H4 (cell line): ENCODE measurements at places on chromosomes 11 and 22.

DNA sequence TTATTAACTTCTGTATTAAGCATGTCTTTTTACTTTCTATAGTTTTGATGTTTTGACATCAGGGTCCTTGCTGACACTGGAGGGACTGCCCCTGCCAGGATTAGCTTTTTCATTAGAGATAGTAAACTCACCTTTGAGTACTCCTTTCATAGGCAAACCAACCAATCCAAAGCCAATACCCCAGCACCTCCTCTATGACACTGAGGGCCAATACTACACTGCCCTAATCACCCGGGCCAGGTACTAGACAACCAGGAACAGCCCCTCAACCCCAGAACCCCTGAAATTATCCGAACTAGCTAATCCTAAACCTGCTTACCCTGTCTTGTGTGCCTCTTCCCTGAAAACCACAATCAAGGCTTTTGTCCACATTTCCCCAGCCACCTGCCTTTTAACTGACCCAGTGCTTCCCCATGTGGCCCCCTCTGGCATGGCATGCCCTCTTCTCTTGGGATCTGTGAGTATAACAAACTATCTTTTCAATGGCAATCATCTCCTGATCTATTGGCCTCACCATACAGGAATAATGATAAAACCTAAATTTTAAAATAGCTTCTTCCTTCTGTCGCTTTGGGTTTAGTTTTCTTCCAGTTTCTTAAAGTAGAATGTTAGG lies 31.2 kb downstream of the RAB6A start:
- no peak for DNase-seq

DNA sequence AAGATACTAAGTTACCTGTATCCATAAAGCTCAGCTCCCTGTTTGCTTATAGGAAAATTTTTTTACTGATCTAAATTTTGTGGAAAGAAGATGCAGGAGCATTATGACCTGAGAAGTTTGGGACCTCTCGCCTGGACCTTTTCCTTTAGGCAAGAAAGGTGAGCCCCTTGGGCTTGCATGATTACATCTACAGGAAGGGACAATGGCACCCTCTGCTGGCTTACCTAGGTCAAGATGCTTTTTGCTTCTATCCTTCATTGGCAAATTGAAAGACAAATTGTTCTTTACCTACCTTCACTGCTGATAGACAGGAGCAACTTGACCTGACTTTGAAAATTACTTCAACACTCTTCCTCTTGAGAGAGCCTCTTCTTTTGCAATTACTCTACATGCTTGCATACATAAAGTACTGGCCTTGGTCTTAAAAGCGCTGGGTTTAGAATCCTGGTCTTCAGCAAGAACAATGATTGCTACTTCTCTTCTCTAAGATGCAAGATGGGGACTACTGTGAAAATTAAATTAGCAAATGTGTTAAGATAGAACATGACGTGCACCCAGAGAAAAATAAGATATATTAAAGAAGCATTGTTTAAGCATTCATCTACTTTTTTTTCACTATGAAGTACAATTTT lies 147.2 kb downstream of the TRPC6 start:
- DNase-seq: peak; percentile 42

GRCh38 chr11:67695606-67696005 lies 21.2 kb upstream of the ALDH3B2 start:
- DNase-seq: no peak

GRCh38 chr11:74090701-74091100 lies 80.1 kb downstream of the C2CD3 start:
- no peak for DNase-seq

DNA sequence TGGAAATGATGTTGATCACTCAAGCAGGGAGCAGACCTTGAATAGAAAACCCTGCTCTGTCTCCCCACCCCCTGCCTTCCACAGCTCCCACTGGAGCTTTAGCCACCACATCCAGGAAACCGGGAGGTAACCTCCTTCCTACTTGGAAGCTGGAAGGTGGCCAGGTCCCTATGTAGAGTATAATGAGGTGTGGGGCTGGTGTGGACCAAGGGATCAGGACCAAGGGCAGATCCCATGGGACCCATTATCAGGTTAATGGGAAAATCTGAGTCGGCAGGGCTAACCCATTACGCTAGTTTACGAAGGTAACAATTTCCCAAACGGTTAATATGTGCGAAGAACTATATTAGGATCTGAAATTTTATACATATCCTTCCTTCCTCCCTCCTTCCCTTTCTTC lies 321.9 kb downstream of the MIAT start:
- no peak for DNase-seq

DNA sequence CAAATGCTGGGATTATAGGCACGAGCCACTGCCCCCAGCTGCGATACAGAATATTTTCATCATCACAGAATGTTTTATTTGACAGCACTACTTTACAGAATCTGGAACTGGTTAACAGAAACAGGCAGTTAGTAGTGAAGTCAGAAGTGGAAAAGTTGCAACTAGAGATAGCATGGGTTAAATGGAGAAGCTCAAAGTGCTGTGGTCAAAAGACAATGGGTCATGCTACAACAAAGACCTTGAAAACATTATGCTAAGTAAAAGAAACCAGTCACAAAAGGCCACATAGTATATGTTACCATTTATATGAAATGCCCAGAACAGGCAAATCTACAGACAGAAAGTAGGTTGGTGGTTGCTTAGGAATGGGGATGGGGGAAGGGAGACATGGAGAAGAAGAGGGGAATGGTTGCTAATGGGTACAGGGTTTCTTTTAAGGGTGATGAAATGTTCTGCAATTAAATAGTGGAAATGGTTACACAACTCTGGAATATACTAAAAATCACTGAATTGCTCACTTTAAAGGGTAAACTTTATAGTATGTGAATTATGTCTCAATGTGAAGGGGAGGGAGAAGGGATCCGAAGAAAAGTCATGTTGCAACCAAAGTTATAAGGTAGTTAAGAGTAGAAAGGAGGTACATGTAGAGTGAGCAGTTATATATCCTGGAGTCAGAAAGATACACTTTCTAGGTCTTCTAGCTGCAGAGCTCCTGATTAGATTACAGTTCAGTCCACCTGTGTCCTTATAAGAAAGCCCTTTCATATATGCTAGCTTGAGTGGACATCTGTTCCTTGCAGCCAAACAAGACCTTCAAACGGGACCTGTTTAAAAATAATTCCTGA lies 46.3 kb upstream of the RAPSN start:
- no peak for DNase-seq

GRCh38 chr11:8002676-8003075 lies 15.5 kb downstream of the EIF3F start:
- no peak for DNase-seq

DNA sequence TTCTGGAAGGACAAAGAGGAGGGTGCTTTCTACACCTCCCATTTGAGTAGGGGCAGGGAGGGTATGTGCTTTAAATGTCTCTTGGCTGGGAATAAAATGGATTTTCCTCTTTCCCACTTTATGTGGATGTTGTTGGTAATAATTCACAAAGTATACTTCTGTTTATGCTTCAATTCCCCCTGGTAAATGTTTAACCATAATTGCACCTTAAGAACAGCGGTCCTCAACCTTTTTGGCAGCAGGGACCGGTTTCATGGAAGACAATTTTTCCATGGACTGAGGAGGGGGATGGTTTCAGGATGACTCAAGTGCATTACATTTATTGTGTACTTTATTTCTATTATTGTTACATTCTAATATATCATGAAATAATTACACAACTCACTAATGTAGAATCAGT lies 4.0 kb upstream of the TP53AIP1 start:
- DNase-seq: no peak

DNA sequence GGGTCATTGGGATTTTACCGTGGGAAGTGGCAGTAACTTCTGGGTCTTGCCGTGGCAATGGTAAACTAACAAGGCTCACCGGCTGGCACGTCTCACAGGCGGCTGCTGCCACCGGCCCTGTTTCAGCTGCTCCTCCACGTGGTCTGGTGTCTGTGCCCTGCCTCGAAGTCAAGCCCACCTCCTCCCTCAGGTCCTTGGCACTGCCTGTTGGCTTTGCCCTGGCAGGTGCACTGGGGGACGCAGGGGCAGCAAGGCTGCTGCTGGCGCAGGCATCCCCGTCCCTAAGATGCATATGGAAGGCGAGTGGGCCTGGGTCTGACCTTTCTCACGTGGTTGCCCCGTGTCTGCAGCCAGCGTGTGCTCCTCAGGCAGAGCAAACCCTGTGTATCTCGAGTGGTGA lies 783.6 kb downstream of the BRD1 start:
- no peak for DNase-seq

- DNase-seq: no peak
These were observed 96.1 kb downstream of the GRAMD1B start for GRCh38 chr11:123526027-123526805.

DNA sequence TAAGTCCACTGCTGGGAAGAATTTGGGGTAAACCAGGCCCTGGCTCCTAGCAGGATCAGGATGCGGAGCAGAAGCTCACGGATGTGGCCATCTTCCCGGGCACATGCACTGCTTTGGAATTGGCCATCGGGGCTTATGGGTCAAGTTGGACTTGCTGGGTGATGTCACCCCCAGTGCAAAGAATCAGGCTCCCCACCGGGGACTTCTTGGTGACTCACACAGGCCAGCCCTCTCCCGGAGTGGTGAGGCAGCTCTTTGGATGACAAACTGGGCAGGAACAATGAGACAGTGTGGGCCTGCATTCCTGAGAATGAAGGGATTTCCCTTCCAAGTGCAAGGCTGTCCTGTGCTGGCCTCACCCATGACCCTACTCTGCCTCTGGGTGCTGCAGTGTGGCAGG lies 128.8 kb upstream of the ANO1 start:
- peak; percentile 71 for DNase-seq

GRCh38 chr11:15159085-15159484 lies 44.4 kb downstream of the INSC start:
- peak; percentile 28 for DNase-seq

DNA sequence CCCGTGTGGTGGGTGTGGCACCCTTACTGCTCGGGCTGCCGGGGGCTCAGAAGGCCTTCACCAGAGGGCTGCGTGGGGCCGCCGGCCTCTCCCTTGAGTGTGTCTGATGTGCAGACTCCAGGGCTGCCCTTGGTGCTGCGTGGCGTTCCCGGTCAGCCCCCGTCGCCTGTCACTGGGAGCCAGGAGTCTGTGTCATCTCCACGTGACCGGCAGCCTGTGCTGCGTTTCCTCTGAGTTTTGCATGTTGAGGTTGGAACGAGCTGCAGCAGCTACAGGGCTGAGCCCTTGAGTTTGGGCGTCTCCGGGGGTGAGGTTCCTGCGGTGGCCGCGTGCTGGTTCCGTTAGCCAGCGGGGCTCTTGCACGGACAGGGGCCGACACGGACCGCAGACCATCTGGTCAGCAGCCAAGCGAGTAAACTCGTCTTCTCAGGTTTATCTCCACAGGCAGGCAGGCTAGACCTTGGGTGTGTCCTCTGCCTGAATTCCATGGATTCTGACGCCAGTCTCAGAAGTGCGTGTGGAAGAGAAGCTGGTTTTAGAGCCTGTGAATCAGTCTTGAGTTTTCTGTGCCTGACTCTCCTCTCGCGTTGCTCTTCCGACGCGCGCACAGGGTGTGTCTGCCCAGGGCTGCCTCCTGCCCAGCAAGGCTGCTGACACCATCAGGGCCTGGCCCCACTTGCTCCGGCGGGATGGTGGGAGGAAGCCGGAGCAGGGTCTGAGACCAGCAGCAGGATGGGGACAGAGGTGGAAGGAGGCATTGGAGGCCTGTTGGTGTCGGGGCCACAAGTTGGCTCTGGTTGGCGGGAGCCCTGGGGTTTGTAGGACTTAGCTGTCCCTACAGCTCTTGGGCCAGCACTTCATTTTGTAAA lies 10.5 kb downstream of the PTDSS2 start:
- no peak for DNase-seq

GRCh38 chr11:113179181-113179704 lies 135.1 kb upstream of the TTC12 start:
- DNase-seq: no peak

- no peak for DNase-seq
These were observed 382.5 kb downstream of the TBC1D22A start for GRCh38 chr22:47144791-47145425.

GRCh38 chr11:108973402-108974162 lies 308.7 kb downstream of the DDX10 start:
- DNase-seq: peak; percentile 59

- no peak for DNase-seq
These were observed 263.4 kb upstream of the DDI1 start for GRCh38 chr11:103773059-103773458.

DNA sequence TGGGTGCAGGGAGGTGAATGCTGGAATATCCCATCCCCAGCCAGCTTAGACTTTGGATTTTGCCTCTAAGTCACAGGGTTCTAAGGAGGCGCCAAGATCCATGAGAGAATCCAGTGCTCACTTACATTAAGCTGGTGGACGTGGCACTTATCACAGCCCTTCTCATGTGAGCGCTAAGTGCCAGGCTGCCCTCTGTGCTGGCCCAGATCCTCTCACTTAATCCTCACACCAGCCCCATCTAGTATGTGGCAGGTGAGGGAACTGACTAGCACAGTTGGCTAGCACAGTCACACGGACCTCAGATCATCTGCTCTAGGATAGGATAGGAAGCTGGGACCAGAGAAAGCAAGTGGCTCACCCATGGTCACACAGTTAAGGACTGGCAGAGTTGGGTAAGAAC lies 3.6 kb downstream of the HMOX1 start:
- DNase-seq: no peak

- DNase-seq: no peak
These were observed 627.3 kb downstream of the METTL15 start for GRCh38 chr11:28735511-28735910.

- DNase-seq: no peak
These were observed 18.5 kb downstream of the TRIM5 start for GRCh38 chr11:5666402-5666793.

- no peak for DNase-seq
These were observed 31.5 kb upstream of the PLET1 start for GRCh38 chr11:112292188-112292587.

DNA sequence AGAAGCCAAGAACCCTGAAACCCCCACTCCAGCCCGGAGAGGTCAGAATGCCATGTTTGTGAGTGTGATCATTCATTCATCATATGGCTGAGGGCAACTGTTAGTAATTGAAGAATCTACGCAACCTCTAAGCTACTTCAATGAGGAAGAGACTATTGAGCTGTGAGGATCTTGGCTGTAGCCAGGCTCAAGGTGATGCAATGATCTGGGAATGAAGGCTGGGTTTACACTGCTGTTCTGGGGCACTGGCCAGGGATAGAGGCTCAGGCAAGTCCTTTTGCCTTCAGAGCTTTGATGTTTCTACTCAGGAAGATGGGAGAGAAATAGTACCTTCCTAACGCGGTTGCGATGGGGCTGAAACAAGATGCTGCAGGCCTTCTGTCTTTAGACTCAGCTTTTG lies 12.9 kb downstream of the CRYBB2 start:
- no peak for DNase-seq

DNA sequence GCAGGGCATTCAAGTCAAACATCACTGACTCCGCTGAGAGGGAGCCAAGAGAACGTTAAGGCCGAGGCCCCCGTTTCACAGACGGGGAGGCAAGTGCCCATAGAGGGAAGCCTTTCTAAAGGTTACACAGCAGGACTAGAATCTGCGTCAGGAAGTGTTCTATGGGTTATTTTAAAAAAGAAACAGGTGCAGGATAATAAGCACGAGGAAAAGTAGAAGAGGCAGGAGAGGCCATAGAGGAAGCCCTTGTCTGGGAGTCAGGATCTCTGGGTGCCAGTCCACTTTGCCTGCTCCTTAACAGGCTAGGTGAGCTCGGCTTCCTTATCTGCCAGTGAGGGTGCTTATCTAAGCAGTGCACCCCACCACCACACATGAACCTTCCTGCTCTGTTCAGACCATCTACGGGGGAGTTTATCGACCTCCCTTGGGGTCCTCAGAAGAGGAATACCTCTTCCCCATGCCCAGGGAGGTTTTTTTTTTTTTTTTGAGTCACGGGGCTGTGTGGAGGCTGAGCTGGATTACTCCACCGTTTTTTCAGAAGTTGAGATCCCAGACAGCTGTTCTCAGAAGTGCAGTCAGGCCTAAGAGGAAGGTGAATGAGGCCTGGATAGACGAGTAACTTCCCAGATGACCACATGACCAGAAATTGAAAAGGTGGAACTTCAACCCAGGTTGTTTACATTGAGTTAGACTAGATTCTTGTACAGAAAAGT lies 1.2 kb upstream of the FCHSD2 start:
- DNase-seq: no peak
